ENCODE measurements at places on chromosomes 16 and 17.
A peak's percentile ranks its signal among the peaks of the same experiment; 100 is the strongest.

DNA sequence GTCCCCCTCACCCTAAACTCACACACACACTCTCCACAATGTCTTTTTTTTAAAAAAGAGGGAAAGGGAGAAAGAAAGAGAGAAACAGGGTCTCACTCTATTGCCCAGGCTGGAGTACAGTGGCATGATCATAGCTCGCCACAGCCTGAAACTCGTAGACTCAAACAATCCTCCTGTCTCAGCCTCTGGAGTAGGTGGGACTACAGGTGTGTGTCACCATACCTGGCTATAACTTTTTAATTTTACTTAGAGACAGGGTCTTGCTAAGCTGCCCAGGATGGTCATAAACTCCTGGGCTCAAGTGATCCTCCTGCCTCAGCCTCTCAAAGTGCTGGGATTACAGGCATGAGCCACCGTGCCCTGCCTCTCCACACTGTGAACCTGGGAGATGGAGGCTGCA is 24.9 kb downstream of the LITAF start:
- DNase-seq, result no peak

DNA sequence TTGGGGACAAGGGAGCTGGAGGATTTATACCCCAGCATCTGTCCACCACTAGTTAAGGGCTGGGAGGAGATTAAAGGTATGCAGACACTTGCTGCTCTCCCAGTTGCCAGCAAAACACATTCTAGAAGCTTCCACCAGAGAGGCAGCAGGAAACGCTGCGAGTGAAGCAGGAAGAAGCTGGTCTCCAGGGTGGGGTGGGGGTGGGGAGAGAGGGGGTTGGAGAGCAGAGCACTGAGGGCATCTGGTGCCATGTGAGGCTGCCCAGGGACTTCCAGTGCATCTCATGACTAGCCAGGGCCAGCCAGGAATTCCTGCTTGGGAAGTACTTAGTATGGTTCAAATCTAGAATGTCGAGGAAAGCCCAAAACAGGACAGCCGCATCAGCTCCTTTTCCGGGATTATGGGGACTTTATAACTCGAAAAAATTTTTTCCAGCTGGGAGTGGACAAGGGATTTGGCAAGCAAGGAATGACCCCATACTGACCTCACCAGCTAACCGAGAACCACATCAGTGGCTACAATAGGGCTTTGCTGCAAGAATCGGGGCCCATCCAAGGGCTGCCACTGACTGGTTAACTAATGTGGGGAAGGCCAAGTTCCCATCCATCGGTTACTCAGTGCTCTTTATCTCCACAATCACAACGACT is 26.2 kb upstream of the AXIN2 start:
- DNase-seq, result no peak

DNA sequence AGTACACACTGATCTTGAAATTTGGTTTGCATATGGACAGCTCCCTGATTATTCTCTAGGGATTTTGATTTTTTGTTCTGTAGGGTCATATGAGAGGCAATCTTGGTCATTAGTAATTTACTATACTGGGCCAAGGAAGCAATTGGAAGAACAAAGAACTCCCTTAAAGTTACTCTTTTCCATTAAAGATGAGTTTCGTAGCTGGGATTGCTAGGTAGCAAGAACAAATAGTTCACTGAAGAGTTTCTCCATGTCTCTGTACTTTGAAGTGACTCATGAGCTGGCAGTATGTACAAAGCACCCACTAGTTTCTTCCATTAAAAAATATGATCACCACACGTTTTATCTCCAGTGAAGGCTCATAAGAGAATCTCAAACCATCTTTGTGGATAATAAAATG is 6.2 kb upstream of the BCAS3 start:
- DNase-seq, result no peak

DNA sequence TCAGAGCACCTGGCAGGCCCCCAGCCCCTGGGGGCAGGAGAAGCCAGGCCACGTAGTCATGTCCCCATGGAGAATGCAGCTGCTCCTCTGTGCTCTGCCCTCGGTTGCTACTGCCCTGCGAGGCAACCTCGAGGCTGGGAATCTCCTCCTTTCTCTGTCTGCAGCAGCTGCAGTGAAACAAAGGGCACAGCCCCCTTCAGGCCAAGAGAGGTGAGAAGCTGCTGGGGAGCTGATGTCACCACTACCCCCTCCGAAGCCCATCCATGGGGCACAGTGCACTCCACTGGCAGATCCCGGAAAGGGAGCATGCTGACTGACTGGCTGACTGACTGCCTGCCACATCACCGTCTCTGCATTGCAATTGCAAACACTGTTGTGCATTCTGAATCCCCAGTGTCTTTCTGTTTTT is 103.7 kb downstream of the GRIN2A start:
- no peak for DNase-seq

GRCh38 chr17:71114911-71115668 is 945.8 kb downstream of the KCNJ2 start:
- no peak for DNase-seq

GRCh38 chr16:27351989-27352388 is 38.2 kb downstream of the IL4R start:
- DNase-seq, result no peak

DNA sequence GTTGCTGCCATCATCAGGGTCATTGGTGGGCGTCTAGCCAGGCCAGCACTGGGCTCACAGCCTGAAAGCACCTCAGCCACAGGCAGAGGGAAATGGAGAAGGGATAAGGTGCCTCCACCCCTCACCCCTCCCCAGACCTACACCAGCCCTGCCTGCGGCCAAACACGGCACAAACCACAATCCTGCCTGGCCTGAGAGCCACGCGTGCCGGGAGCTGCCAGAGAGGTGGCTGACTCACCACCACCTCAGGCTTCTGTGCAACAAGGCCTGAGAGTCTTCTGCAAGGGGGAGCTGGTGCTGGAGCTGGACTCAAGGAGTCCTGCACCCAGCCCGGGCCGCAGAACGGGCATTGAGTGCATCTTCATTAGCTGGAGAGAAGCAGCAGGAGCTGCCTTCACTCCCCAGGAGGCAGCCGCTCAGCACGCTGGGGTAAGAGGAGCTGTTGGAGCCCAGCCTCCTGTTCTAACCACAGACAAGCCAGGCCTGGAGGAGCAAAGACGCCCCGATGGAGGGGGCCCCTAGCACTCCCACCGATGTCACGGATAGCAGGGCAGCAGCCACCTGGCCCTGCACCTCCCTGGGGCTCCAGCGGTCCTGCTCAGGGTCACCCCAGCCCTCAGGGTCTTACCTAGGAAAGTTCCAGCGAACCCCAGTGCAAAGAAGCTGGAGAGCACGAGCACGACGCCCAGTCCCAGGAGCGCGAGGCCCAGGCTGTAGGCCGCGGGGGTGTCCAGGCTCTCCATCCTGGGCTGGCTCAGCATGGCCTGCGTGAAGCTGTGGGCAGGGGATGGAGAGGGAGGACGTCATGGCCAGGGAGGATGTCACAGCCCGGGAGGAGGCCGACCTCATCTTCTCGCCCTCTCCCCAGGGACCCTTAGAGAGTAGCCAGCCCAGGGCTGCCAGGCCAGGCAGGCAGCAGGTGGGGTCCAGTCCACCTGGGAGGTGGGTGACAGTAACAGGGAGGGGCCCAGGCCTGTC is 16.0 kb upstream of the RASD1 start:
- DNase-seq, result peak; percentile 79

DNA sequence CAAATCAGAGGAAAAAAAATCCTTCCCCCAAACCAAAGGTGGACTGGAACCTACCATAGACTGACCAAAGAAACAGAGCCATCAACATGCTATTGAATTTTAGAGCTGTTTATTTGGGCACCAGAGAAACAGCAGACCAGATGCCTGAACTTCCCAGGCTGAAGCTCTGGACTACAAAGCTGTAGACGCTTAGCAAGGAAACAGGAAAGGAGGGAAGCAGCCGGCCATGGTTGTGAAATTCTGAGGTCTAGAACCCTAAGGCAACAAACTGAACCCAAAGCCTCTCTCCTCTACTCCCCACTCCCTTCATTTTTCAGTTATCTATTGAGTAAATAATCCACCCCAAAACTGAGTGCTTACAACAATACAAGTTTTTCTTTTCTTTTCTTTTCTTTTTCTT is 45.4 kb upstream of the MEIOC start:
- peak; percentile 70 for DNase-seq

GRCh38 chr17:2700030-2700490 is 11.5 kb downstream of the CLUH start:
- DNase-seq, result no peak

GRCh38 chr17:75549246-75550138 is 24.0 kb downstream of the LLGL2 start:
- DNase-seq, result no peak

- DNase-seq, result no peak
These were observed 9.6 kb downstream of the POLR2C start for GRCh38 chr16:57471852-57472664.

- no peak for DNase-seq
These were observed 834 bp downstream of the FLYWCH1 start for GRCh38 chr16:2912330-2913199.

DNA sequence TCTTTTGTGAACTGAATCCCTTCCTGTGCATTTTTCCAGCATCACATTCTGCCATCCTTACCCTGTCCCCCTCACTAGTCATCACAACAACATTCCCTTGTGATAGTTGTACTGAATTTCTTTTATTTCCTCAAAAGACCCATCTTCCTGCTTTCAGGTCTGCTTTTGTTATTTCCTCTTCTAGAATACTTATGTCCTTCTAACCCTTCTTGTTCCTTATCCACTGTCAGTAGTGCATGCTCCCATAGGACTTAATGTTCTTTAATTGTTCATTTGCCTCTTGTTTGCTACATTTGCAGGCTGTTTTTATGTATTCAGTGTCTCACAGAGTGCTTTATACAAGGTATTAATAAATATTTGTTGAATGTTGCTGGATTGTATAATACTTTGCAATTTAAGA is 73.0 kb downstream of the BCAS3 start:
- peak; percentile 75 for DNase-seq

DNA sequence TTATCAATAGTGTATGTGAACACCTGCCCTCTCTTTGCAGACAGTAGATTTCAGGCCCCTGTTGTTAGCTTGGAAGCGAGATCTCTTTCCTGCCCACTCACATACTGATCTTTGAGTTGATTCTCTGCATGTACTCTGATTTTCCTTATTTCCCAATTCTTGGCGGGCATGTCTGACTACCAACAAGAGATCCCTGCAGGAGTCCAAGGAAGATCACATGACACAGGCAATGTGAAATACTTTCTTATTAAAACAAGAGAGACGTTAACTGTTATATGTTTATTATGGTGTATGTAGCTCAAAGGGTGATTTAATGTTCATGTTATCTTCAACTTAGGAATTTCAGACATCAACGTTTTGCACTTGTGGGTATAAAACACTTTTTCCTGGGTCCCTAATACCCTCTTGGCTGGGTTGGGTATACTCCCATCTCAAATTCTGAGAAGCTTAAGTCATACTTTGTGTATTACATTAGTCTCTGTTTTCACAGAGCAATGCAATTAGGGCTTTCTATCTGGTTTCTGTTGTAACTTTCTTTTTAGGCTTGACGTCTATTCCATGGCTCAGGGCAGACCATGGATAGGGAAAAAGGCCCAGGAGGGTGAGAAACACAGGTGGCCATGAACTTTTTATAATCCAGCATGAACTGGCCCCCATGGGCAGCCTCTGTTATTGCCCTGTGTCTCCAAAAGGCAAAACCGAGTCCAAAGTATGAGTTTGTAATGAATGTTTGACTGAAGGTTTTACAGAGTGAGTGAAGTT is 32.2 kb downstream of the HSD17B2 start:
- no peak for DNase-seq

GRCh38 chr17:49571283-49571682 is 4.4 kb upstream of the NXPH3 start:
- no peak for DNase-seq

DNA sequence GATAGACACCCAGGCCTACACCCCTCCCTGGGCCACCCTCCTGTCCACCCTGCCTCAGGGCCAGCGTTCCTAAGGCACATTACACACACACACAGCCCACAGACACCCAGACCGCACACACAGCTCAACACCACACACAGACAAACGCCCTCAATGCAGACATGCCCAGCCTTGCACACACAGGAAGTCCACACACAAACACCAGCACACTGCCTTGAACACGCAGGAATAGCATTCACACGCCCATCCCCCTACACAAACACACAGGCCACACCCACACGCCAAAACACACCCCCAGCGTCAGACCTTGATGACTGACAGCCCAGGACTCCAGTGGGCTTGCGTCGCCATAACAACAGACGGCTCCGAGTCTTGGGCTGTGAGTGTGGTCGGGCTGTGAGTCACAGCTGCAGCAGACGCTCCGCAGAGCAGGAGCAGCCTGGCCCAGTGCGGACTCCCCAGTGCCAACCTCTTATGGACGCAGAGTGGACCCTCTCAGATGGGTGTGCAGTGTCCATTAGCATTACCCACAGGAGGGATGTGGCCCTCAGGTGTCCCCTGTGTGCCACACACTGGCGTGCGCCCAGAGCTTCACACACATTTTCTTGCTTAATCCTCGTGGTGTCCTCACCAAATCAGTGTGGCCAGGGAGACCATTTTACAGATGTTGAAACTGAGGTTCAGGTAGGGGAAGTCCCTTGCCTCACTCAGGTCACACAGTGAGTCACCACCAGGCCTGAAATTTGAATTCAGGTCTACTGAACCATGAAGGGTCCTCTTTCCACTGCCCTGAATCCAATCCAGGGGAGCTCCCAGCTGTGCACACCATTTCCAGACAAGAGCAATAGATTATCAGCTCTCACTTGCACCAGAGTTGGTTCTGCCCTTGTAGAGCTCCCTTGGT is 17.8 kb upstream of the RAI1 start:
- DNase-seq, result peak; percentile 98

DNA sequence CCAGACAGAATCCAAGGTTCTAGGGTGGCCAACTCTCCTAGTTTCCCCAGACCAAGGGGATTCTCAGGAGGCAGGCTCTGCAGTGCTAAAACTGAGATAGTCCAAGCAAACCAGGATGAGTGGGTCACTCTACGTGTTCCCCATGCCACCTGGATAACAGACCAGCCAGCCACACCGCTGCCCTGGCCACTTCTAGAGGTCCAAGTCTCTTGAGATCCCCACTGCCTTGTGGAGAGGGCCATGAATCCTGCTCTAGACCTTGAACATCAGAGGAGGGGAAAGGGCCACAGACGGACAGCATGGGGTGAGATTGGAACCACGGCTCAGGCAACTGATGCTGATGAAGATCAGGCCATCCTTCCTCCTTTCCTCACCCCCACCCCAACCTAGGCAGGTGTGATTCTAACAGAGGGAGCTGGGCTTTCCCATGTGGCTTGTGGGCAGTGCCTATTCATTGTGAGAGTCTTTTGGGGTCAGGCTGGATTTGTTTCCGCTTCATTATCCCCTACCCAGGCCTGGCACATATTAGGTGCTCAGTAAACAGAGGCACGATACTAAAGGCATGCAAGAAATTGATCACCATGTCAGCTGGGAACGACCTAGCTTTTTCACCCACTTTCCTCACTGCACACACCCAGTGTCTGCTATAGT is 16.8 kb upstream of the TVP23A start:
- no peak for DNase-seq

- DNase-seq, result no peak
These were observed 6.1 kb upstream of the HEATR3 start for GRCh38 chr16:50059669-50060068.

DNA sequence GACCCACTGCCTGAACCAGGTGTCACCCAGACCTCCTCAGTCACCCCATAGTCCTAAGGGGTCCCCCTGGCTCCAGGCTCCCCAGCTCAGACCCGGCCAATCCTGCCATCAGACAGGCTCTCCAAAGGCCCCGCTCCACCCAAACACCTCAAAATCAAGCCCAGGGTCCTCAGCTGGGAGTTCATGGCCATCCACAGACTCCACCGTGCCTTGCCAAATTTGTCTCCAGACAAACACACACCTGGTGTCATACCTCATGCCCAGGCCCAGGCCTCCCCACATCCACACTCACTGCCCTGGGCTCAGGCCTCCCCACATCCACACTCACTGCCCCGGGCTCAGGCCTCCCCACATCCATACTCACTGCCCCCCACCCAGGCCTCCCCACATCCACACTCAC is 12.5 kb downstream of the RPH3AL start:
- no peak for DNase-seq

All from MV-4-11 (cell line).